ENCODE measurements at places on chromosomes 3 and 15.

DNA sequence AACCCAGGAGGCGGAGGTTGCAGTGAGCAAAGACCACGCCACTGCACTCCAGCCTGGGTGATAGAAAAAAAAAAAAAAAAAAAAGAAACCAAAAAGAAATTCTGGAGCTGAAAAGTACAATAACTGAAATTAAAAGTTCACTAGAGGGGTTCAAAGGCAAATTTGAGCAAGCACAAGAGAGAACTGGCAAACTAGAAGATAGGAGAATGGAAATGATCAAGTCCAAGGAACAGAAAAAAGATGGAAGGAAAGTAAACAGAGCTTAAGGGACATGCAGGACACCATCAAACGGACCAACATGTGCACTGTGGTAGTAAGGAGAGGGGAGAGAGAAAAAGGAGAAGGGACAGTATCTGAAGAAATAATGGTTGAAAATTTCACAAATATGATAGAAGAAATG lies 12.9 kb downstream of the SNX4 start:
- no peak for DNase-seq

GRCh38 chr15:74202452-74203401 lies at the start of gene STRA6:
Gene STRA6, minus strand, starts transcription at chr15:74202787. Its CDS starts 520 bp downstream, at chr15:74202267.
- no peak for DNase-seq

DNA sequence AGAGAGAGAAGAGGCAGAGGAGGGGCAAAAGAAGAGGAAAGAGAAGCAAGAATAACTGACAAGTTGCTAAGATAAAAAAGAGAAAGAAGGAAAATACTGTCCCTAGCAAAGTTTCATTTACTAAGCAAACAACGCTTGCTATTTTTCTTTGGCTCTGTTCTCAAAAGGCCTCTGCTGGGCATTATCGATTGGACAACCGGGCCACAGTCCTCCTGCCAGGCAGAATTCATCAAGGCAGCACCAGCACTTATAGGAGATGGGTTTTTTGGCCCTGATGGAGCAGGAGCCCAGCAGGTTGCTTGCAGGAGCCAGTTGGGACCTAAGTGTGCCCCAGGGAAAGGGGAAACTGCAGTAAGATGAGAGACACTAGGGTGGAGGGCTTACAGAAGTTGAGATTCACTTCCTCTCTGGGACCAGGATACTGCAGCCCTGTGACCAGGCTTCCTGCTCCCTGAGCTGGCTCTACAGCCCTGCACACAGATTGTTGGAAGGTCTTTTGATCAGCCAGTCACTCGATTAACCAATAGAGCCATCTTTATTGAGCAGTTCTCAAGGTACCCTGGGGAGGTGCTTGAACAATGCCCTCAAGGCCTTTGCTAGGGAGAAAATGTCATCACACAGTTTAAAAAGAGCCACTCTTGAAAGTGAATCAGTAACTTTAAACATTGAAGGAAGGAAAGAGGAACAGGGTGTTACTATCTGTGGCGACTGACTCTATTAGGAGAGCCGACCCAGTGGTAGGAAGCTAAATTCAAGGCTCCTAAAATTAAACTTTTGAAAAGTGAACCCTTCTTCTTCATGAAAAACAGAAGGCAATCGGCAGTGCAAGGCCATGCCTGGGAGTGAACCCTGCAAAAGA lies 28.8 kb upstream of the GLCE start:
- no peak for DNase-seq

DNA sequence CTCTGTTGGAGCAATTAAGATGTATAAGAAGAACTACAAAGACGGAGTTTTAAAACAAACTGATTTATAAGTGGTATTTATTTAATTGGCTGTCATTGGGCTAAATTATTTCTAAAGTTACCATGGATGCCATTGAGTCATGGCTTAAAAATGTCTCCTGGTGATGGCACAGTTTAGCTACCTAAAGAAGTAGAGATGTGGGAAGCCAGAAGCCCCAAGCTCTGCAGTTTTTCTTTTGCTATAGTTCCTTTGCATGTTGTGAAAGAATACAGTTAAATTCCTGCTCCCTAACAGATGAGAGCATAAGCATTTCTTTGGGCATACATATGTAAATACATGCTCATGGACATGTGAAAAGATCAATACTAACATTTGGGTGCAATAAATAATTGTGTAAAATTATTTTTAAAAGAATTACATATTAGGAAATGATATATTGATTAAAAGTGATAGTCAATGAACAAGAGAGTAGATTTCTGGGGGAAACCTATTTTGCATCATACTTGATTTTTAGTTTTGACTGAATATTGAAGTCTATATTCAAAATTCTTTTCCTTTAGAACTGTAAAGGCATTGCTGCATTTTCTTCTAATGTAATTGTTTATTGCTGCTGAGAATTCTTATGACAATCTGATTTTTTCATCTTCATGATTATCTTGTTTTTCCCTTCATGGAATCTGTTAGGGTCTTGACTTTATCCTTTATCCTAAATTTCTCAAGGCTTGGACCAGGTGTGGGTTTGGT lies 2.1 kb downstream of the OPA1 start:
- no peak for DNase-seq

DNA sequence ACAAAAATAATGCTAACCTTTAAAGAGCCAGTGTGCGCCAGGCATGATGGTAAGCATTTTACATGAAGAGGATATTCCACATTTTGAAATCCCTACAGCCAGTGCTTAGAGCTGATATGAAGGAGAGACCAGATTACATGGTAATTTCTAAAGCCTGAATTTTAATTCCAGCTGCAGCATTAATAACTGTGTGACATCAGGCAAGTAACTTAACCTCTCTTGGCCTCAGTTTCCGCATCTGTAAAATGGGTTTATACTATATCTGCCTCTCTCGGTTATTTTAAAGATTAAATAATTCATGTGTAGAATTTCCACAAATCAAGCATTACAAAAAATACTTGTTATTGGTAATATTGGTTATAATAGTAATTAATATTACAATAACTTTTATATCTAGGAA lies 165.4 kb downstream of the UACA start:
- DNase-seq, result no peak

DNA sequence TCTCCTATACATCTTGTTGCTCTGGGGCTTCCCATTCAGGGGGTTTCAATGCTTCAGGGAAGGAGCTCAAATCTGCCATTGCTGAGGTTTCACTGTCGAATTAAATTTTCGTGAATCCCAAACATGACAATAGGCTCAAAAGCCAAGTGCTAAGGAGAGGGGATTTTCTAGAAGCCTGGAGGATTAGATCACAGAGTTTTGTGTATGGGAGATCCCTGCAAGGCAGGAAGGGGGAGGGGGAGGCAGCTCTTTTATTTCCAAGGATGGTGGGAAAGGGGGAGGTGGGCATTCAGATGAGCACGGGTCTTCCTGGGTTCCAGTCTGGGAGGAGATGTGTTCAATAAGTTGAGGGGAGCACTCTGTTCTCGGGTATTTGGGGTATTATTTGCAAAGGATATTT lies 69.9 kb upstream of the DLG1 start:
- no peak for DNase-seq

- DNase-seq, result no peak
Measured at GRCh38 chr3:171965067-171965712, 74.2 kb upstream of the FNDC3B start.

- DNase-seq, result no peak
Measured at GRCh38 chr3:36302158-36302509, 78.2 kb upstream of the STAC start.

GRCh38 chr3:126721246-126721645 lies 17.2 kb downstream of the CHCHD6 start:
- DNase-seq, result no peak

Measured in stimulated activated CD4-positive, alpha-beta T cell treated with anti-CD3 and anti-CD28 coated beads, Interleukin-2, amount 100 ng/mL, for 24 hours (primary cell).